NCI-H1694 (cell line): ENCODE measurements at places on chromosomes 11 and 22.
A peak's percentile ranks its signal among the peaks of the same experiment; 100 is the strongest.

DNA sequence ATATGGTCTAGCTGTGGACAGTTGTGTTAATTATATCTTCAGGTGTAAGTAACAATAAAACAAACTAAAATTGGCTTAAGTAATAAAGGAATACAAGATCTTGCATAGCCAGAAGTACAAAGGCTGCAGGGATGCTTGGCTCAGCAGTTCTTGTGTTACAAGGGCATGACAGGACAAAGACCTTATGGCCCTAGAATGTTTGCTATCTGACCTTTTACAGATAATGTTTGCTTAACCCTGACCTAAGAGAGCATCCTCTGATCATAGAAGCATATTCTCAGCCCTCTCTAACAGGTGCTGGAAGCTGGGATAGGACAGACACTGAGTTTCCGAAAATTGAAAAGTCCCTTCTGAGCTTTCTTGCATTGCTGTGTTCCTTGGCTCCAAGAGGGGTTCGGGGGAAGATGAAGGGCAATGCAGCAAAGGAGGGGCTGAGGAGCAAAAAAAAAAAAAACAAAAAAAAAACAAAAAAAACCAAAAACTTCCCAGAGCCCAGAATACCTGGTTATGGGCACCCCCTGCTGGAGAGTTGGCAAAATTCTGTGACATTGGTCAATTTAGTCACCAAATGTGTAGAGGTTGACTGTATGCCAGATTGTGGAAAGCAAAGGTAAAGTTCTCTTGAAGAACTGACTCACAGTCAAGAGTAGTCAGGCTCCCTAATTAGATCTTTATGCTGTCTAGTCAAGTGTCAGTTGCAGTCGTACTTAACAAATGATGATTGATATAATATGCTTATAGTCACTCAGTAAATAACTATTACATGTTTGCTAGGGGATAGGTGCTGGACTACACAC is 10.4 kb upstream of the HIKESHI start:
- peak; percentile 45 for DNase-seq

DNA sequence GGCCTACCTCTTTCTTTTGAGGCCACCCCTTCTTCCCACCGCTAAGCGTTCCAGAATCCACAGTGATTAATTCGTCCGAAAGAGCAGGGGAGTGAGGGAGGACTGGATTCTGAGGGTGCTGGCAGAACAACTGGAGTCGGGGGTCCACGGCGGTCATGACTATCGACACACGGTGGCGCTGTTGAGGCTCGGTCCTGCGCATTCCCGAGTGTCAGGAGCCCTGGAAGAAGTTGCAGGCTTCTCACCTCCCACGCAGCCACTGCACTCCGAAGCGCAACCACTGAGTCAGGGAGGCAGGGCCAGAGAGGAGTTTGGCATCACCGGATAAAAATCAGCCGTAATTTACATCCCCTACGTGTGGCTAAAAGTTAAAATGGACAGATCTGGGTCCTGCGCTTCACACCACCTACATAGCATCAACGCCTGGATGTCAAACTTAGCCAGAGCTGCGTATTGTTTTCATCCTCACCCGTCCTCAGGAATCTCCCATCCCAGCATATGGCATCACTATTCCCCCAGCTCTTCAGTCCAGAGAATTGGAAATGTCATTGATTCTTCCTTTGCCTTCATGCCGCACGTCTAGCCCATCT is 10.7 kb upstream of the CTSF start:
- peak; percentile 19 for DNase-seq

- no peak for DNase-seq
These were observed 106.9 kb downstream of the ADAMTS15 start for GRCh38 chr11:130555251-130555841.

- no peak for DNase-seq
These were observed 433.2 kb downstream of the TBC1D22A start for GRCh38 chr22:47195484-47196165.

GRCh38 chr11:62555464-62556107 is 9.0 kb upstream of the AHNAK start:
- no peak for DNase-seq

- DNase-seq: no peak
These were observed 330.3 kb upstream of the PITPNB start for GRCh38 chr22:28249402-28249801.

- DNase-seq: no peak
These were observed 54.2 kb downstream of the GRAMD4 start for GRCh38 chr22:46674367-46674781.

- no peak for DNase-seq
These were observed 524 bp downstream of the MS4A8 start for GRCh38 chr11:60699936-60700335.

DNA sequence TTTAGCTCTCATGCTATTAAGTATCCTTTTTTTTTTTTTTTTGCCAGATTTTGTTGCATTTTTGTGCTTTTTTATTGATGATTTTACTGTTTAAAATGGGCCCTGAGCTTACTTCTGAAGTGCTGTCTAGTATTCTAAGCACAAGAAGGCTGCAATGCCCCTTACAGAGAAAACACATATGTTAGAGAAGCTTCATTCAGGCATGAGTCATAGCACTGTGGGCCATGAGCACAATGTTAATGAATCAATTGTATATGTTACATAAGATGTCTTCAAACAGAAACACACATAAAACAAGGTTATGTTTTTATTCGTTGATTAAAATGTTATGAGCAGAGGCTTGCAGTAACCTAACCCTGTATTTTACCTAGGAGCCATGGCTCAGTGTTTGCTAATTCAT is 117.8 kb upstream of the C11orf87 start:
- DNase-seq: no peak

- no peak for DNase-seq
These were observed 184.0 kb upstream of the SORL1-AS1 start for GRCh38 chr11:121636800-121637176.

DNA sequence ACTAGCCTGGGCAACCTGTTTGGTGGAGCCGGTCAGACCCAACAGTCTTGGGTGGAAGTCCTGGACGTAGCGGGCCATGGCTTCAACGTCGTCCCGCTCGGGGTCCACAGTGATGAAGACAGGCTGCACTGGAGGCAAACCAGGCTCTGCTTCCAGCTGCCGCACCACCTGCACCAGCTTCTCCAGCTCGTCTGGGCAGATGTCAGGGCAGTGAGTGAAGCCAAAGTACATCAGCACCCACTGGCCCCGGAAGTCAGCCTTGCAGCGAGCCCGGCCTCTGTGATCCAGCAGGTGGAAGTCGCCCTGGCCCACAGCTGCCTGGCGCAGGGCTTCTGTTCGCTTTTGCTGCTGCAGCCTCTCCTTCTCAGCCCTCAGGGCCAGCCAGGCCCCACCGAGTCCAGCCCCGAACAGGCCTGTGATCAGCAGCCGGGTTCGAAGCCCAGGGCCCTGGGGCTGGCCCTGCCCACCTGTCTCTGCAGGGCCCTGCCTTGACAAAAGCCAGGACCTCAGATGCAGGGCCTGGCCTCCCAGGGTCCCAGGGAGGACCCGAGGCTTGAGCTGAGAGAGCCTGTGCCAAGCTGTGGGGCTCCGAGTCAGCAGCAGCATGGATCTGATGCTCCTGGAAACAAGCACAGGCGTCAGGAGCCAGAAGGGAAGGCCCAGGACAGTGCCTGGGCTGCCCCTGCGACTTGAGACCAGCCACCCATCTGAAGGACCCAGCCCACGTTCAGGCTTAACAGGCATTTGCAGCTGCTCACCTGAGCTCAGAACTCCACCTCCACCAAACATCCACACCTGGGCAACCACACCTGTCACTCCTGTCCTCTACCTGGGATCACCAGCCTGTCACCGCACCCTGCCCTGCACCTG is 1.4 kb downstream of the SCO2 start:
- DNase-seq: no peak

DNA sequence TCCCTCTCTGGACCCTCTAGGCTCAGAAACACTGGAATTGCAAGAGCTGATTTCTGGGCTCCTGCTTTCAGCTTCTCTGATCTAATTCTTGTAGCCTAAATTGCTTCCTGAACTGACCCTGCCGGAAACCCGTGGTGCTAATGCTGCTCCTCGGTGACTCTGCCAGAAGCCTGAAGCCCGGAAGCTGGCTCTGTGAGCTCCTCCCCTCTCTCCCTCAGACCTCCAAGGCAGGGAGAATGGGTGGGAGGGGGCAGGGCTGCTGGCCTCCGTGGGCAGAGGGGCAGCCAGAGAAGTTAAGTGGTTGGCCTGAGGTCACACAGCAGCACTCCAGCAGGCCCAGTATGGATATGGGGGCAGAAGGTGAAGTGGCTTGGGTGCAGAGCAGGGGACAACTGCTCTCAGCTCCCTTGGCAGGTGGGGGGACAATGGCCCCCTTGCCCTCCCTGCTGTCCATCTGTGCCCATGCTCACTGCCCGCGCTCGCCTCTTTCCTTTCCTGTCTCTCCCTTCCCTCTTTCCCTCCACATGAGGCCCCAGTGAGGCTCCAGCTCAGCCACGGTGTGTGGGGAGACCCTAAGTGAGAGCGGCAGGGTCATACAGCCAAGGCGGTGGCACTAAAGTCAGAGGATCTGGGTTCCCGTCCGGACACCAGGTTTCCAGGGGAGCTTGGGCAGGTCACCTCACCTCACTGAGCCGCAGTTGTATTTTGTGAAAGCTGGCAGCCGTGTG is 16.2 kb downstream of the CAPN5 start:
- DNase-seq: no peak

GRCh38 chr11:1340111-1340510 is 30.7 kb upstream of the TOLLIP start:
- no peak for DNase-seq

DNA sequence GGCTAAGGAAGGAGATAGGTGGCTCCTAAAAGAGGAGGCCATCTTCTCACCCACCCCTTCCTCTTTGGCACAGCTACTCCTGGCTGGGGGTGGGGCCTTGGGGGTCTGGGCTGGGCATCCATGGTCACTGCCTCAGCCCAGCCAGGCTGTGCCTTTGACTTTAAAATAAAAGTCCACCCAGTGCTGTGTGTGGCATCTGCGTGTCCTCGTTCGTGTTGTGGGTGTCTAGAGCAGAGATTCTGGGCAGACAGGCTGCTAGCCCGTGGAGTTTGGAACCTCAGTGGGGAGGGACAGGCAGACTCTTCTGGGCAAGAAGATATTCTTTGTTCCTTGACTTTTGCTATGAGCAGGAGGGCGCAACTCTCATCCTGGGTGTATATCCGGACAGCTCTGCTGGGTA is 13.1 kb downstream of the RPS6KA4 start:
- no peak for DNase-seq

DNA sequence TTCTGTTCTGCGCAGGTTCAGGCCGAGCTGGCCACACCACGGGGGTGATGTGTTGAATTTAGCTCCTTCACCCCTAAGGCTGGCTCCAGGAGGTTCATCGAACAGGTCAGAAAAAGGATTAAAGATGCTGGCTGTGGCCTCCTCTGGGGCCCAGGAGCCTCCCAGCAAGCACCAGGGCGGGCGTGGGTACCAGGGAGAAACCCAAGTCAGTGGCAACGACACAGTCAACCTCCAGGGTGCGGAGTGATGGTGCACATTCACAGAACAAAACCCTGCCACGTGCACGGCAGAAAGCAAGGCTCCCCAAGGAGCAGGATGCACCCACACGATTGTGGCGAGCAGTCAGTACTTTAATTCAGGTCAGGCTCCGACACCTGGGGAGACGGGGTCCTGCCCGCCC is 10.8 kb downstream of the C11orf24 start:
- no peak for DNase-seq

GRCh38 chr11:61010466-61011228 is 39.2 kb downstream of the CD6 start:
- DNase-seq: no peak

DNA sequence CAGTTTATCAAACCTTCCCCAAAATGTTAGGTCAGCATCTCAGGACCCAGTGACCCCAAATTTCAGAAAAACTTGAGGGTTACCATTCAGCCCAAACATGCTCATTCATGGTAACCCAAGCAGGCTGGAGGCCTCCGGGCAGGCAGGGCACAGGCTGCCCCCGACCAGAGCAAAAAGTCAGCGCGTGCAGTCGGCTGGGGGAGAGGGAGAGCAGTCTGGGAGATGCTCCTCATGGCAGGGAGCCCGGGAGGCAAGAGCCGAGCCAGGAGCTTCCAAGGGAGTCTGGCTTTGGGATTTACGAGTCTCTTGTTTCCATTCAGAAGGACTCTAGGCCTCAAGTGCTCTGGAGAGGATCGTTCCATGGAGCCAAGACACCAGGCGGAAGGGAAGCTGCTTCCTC is 45.7 kb downstream of the RPUSD4 start:
- DNase-seq: no peak

GRCh38 chr11:13304655-13305335 is 27.2 kb downstream of the BMAL1 start:
- DNase-seq: no peak
